WERI-Rb-1 (cell line): ENCODE measurements at places on chromosomes 7 and 10.

GRCh38 chr7:22192801-22193200, 164.2 kb downstream of the RAPGEF5 start:
- no peak for DNase-seq

DNA sequence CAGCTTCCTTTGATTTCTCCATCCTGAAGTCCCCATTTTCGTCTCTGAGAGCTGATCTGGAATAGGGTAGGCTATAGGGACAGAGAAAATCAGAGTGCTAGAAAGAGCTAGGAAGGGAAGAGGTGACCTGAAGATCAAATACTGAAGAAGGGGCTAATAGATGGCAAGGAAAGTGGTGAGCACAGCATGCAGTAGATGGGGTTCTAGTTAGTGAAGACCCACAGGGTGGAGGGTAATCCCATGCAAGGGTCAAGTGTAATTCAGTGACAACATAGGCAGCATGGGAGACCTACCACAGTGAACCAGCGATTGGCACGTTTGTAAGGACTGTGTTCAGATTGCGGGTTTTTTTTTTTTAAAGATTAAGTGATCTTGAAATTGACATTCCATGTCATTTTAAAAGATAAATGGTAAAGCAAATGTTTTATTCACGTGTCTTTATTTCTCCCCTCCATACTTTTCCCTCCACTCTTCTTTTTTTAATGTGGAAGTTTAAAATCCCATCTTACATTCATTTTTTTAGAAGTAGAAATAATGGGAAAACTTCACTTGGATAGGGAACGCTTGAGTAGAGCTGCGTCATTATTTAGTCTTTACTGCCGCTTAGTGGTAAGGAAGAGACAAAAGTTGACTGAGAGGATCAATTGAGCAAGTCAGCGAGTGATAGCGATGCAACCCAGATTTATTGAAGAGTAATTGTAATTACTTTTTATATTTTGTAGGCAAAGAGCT, 21.0 kb upstream of the ABI1 start:
- no peak for DNase-seq

GRCh38 chr10:33212061-33212748, 122.3 kb downstream of the NRP1 start:
- DNase-seq, result no peak

DNA sequence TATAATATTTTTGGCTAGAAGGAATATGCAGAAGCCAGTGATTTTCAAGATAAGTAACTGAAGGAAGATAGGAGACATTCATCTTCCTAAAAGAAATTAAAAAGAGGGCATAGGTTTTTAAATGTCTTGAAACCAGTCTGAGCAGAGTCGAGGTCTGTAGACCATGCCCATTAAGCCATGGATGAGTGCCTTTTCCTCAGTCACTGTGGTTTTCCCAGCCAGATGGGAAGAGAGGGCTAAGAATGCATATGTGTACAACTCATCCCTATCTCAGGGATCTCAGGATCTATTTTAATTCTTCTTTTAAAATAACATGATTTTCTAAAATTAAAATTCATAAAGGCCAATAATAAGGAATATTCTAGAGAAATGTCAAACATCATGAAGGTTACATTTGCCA, 112.8 kb downstream of the PPP1R3A start:
- DNase-seq, result no peak

DNA sequence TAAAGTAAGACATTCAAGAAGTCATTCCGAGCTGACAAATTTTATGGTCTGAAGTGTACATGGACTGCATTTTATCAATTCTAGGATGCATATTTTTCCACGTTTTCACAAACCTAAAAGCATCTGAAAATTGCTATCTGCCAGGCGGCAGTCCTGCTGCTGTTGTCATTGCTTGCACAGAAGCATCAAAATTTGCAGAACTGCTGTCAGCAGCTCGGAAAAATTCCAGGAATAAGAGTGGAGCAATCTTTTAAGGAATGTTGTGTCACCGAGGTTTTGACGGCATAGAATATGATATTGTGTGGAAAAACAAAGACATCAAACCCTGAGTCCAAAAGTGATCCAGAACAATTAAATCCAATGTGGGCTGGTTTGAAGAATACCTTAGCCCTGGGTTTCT, 61.4 kb downstream of the CHCHD3 start:
- DNase-seq, result no peak

- no peak for DNase-seq
These were observed 23.6 kb downstream of the DDIT4 start for GRCh38 chr10:72297281-72297804.

DNA sequence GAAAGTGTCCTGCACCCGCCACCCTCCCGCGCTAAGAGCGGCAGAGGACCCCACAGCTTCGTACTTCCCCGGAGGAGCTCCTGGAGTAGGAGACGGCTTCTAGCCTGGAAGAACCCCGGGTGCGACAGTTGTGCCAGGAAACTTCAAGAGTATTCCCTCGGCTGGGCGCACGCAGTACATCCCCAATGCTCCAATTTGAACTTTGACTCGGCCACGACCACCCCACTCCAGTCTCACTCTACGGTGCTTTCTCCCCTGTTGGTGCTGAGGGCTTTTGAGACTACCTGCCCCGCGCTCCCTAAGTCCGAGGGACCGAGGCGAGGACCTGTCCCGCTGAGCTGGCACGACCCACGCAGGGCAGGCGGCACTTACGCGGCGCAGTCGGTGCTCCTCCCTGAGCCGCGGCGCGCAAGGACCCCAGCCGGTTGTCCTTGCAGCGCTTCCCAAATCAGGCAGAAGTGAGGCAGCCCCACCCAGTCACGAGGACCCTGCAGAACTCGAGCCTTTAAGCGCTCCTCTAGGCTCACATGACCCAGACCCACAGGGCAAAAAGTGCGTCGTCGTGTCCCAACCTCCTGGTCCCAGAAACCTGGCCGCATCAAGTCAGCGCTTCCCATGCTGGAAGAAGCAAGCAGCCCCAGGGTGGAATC, at the start of gene CPVL:
Gene CPVL (minus strand): TSS at position 481 of the 650 bp plus-strand sequence. CDS start 25,476 bp downstream, outside the sequence.
- DNase-seq, result no peak

- DNase-seq, result no peak
These were observed 858.5 kb downstream of the KCNMA1 start for GRCh38 chr10:76778914-76779795.

GRCh38 chr7:1401011-1401410, 58.3 kb downstream of the MICALL2 start:
- DNase-seq, result no peak

GRCh38 chr10:9911488-9911887, 1106.2 kb upstream of the CELF2 start:
- DNase-seq, result no peak

DNA sequence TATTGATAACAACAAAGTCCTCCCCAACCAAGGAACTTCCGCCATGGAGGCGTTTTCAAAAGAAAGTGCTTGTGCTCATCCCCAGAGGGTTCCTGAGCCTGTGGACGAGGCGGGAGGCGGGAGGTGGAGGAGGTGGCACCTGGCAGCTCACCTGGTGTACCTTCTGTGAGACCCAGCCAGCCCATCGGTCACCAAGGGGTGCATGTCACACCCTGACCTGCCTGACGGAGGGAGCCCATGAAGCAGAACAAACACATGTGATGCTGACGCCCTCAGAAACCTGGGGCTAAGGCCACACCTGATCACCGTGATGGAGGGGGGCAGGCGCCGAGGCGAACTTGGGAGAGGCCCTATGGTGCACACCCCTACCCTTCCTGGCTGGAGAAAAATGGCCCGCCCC, 458.8 kb downstream of the DNAJB6 start:
- DNase-seq, result no peak

DNA sequence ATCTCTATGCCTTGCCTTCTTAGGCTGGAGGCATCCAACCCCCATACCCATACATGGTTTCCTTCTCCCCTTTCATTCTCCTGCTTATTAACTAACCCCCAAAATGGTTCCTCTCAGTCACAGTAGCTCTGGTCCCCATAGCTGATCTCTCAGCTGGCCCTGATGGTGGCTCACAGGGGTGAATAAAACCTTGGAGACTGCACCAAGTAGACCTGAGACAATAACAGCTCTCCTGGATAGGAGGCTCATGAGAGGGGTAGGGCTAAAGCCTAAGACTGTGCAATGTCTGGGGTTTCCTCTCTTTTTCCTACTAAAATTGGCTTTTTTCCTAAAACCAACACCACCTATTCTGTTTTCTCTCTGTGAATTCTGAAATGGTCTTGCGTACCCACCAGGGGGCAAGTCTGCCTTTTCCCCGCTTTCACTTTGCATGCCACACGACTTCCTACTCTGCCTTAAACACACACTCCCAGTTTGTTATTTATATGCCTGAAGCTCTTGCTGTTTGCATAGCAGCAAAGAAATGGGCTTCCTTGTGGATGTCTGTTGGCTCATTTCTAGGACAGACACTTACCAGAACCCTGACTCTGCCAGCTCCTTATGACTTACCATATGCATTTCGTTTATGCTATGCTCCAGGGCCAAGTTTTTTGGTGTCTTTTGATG, 18.4 kb upstream of the PON1 start:
- DNase-seq, result no peak

- DNase-seq, result no peak
These were observed 144.2 kb upstream of the RNF32 start for GRCh38 chr7:156496363-156496769.

- no peak for DNase-seq
These were observed 16.4 kb upstream of the FOXK1 start for GRCh38 chr7:4665661-4666060.

DNA sequence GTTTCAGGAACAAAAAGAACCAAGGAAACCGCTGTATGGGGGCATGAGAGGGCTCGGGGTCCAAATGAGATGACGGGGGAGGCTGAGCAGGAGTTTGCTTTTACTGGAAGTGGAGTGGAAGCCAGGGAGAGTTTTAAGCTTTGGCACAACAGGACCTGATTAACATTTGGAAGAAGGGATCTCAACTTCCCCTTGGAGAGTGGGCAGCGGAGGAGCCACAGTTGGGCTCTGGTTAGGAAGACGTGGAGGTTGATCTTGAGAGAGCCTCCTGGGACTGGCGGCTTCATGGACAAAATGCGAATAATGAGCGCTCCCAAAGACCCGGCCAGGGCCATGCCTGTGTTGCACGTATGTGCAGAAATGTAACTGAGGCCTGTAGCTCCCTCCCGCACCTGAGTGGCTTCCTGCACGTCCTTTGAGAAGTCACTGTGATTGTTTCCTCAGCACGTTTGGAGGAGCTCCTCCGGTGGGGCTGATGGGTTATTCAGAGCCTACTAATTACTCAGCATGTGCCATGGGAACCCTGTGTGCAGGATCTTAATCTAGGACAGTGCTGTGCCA, 595.3 kb upstream of the MGMT start:
- DNase-seq, result no peak

GRCh38 chr7:155844019-155844453, 31.8 kb upstream of the SHH start:
- DNase-seq, result no peak

DNA sequence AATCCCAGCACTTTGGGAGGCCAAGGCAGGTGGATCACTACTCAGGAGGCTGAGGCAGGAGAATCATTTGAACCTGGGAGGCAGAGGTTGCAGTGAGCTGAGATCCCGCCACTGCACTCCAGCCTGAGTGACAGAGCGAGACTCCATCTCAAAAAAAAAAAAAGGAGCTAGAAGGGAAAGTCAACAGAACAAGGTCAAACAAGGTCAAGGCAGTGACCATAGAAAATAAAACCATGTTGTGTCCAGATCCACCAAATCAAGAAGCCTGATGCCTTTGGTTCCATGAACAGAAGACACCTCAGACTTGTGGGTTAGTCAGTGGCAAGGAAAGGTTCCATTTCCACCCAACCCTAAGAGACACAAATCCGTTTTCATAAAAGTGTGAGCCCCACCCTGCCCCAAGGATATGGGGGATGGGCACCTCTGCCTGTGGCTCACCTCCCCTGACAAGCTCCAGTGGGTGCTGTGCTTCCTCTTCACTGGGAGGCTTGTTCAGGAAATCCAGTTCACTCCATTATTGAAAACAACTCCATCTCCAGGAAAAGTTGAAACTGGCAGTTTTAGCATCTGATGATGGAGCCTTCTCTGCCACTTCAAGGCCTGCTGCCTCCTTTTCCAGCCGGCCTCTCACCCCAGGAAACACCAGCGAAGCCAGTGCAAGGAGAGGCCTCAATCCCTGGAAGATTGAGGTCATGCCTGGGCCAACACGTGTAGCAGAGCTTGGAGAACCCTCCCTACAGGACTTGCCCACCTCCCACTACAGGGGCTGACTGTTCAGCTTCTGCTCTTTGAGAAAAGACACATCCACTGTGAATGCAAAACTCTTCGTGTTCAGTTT, 152.9 kb downstream of the NRF1 start:
- no peak for DNase-seq

- no peak for DNase-seq
These were observed 217.1 kb downstream of the PRPF18 start for GRCh38 chr10:13803566-13804554.

- no peak for DNase-seq
These were observed 721.5 kb downstream of the GRID1 start for GRCh38 chr10:85645053-85645452.

- no peak for DNase-seq
These were observed 619 bp downstream of the EXOC4 start for GRCh38 chr7:133253519-133253875.

GRCh38 chr7:44965441-44965903, 13.3 kb downstream of the MYO1G start:
- DNase-seq, result no peak

DNA sequence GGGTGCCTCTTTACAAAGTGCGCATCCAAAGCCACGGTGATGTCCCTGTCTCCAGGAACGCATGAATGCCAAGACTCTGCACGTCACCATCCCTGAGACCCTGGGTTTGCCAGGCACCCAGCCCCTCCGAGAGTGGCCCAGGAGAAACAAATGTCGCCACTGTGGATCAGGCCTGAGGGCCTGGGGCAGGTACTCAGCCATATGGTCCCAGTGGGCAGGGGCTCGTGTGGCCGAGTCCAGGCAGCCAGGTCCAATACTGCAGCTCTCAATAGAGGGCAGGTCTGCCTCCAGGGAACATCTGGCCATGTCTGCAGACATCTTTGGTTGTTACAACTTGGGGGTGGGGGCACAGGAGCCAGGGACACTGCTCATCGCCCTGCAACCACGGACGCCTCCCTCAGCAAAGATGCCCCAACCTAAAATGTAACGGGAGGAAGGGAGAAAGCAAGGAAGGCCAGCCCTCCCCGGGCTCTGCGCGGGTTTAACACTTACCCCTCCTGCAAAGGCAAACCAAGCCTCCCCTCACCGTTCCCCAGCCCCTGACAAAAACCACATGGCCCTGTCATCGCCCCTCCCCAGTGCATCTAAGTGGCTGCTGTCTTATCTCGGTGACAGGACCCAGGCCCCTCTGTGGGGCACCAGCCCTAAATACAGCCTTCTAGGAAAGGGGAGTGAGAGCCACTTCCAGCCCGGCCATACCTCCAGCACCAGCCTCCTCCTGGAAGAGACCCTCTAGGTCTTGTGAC, 10.3 kb upstream of the PAPOLB start:
- DNase-seq, result no peak

DNA sequence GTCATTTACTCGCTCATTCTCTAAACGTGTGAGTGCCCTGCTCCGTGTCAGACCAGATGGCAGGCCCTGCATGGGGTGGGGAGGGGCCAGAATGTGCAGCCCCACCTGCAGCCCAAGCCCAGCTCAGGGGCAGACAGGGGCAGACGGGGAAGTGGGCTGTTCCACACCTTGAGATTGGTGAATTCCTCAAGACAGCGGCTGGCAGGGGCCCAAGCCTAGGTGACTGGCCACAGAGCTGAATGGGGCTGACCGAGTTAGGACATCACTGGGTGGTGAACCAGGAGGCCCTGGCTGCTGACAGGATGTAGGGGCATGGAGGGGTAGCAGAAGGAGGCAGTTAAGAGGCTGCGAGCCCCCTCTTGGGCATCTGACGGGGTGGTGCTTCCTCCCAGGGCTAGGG, 79.1 kb downstream of the MGMT start:
- peak; percentile 27 for DNase-seq
